ENCODE measurements at places on chromosomes 2 and 18. TPM values are rescaled to one million over a fixed set of nuclear protein-coding genes. Genes with fewer than 3 reads are reported as not detected.

Gene RGPD3
- 1.4 TPM for total RNA-seq

Gene IL36RN
- not detected for total RNA-seq

Gene MLPH
- total RNA-seq: not detected

Gene COL4A3
- total RNA-seq: 18.5 TPM

Gene ARMC9
- total RNA-seq: 2.9 TPM

Gene BOLL
- not detected for total RNA-seq

Gene GAD1
- total RNA-seq: not detected

Gene SLC4A5
- total RNA-seq: 6.6 TPM

Gene DYTN
- not detected for total RNA-seq

GRCh38 chr2:159860581-159861310 is 62.7 kb upstream of the CD302 start:
- H3K4me1 ChIP-seq: peaks cover 15% of the 10 kb centered on the region
- DNase-seq: no peak
- H3K4me3 ChIP-seq: no peak overlapping the region

DNA sequence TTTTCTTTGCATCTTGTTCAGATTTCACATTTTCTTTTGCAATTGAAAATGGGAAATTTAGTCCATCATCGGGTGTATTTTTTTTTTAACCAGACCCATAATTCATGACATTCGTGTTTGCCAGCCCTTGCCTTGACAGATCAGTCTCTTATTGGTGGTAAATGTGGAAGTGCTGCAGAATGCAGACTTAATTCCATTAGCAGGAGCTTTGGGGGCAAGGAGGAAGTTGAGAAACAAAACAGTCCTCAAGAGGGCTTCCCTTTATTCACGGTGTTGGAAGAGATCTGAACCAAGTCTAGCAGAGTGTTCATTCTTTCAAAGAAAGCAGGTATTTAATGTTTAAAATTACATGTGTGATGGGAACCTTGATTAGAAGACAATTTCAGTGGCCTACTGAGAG is 16.6 kb upstream of the RPE start:
- H3K27me3 ChIP-seq: peaks cover 4% of the 10 kb centered on the region
- no peaks in the 10 kb centered on the region for H3K4me1 ChIP-seq
- H3K36me3 ChIP-seq: no peaks in the 10 kb centered on the region

GRCh38 chr2:228268301-228268700 is 86.8 kb upstream of the SPHKAP start:
- H3K4me1 ChIP-seq: no peaks in the 10 kb centered on the region
- DNase-seq: no peak
- no peaks in the 10 kb centered on the region for H3K27me3 ChIP-seq
- no peaks in the 10 kb centered on the region for H3K36me3 ChIP-seq
- no peak overlapping the region for H3K4me3 ChIP-seq

DNA sequence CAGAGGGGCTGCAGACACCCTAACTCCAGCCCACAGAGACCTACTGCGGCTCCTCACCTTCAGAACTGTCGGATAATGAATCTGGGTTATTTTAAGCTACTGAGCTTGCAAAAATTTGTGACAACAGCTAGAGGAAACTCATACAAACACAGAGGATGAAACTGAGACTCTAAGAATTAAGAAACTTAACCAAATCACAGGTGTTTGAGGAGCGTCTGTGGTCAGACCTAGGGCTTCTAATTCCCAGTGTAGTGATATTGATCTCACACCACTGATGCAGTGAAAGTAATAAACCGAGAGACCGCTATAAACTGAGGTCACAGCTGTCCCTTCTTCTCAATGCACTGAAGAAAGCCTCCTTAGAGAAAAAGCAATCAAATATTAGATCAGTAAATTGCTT is 110.1 kb downstream of the RGPD3 start:
- no peaks in the 10 kb centered on the region for H3K36me3 ChIP-seq
- H3K4me1 ChIP-seq: no peaks in the 10 kb centered on the region
- no peaks in the 10 kb centered on the region for H3K27me3 ChIP-seq
- no peak overlapping the region for H3K27ac ChIP-seq
- no peak overlapping the region for H3K4me3 ChIP-seq

- H3K27me3 ChIP-seq: no peaks in the 10 kb centered on the region
- H3K27ac ChIP-seq: no peak overlapping the region
- H3K4me1 ChIP-seq: no peaks in the 10 kb centered on the region
- no peaks in the 10 kb centered on the region for H3K36me3 ChIP-seq
These were observed 84.9 kb downstream of the SOX11 start for GRCh38 chr2:5777131-5777535.

DNA sequence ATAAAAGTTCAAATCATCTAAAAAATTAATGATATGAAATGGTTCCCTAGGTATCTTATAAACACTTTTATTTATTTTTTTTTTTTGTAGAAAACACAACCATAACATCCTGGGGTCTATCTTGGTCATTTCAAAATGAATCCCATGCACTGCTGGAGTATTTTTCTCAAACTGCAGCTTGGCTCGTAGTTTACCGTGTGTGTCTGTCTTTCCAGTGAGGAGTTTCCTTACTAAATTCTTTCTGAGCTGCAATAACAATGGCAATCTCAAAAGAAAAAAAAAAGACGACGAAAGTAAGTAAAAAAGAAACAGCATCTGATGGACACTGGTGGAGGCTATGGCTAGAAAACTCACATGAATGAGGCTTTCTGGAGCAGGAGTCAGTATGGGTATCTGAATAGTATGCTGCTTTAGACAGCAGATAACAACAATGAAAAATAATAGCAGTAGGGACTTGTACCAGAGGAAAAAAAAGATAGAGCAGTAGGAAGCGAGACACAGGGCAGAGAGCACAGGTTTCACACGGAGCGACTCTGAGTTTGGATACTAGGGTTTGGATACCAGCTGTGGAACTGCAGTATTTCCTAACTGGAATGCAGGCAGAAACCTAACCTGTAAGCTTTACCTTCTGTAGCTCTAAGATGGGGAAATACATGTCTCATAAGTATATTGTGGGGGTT is 43.5 kb downstream of the CALCRL start:
- peak overlapping the region; percentile 14 for H3K4me3 ChIP-seq
- no peaks in the 10 kb centered on the region for H3K4me1 ChIP-seq
- H3K27me3 ChIP-seq: no peaks in the 10 kb centered on the region

DNA sequence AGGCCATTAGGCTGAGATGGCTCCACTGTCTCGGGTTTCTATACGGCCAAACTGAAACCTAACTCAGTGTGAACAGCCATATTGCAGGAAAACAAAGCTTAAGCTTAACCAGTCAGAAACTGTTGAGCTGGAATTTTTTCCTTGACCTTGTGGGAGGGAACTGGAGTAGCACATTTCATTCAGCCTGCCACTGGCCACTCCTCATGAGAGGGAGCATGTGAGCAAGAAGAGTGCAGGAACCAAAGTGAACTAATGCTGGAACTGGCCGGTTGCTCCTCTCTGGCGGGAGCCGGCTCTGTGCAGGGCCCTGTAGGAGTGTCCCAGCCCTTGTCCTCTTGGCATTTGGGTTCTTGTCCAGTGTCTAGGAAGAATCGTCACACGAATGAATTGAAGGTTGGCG is 5.9 kb upstream of the POLE4 start:
- peaks cover 3% of the 10 kb centered on the region for H3K4me1 ChIP-seq
- no peaks in the 10 kb centered on the region for H3K27me3 ChIP-seq
- H3K27ac ChIP-seq: no peak overlapping the region
- H3K36me3 ChIP-seq: no peaks in the 10 kb centered on the region
- no peak overlapping the region for H3K4me3 ChIP-seq

GRCh38 chr2:147792966-147793617 is 51.7 kb upstream of the ACVR2A start:
- no peaks in the 10 kb centered on the region for H3K27me3 ChIP-seq
- no peaks in the 10 kb centered on the region for H3K4me1 ChIP-seq
- no peaks in the 10 kb centered on the region for H3K36me3 ChIP-seq
- H3K4me3 ChIP-seq: no peak overlapping the region
- no peak overlapping the region for H3K27ac ChIP-seq

DNA sequence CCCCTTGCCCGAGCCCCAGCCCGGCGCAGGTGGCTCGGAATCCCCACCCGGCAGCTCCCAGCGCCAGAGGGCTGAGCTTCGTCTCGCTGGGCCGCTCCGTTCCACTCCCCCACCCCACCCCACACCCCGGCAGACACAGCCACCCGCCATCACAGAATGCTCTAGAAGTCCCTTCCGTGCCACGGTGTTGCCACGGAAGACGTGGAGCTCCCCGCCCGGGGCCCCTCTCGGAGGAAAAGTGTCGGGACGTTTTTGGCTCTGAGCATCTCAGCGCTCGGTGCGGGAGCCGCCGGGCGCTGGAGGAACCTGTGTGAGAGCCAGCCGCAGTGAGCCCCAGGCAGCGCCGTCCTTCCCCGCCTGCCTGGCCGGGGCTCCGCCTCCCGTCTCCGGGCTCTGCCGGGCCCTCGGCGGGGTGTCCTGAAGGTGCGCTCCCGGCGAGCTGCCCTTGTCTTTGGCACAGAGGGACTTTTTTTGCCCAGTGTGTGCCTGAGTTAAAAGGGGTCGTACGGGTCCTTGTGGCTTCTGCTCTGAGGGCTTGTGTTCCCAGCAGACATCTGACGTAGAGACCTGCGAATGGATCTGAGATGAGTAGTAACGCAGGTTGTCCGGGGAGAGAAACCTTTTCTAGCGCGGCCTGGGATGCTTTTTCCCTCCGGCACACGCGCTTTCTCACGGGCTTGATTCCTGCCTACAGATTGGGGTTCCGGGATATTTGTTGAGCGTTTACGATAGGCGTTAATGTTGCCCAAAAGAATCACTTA is 1.8 kb downstream of the ZCCHC2 start:
- no peaks in the 10 kb centered on the region for H3K36me3 ChIP-seq
- no peaks in the 10 kb centered on the region for H3K27me3 ChIP-seq
- H3K4me1 ChIP-seq: peaks cover 23% of the 10 kb centered on the region
- peak overlapping the region; percentile 89 for H3K4me3 ChIP-seq

GRCh38 chr2:23092831-23093230 is 292.1 kb upstream of the KLHL29 start:
- DNase-seq: no peak
- no peaks in the 10 kb centered on the region for H3K36me3 ChIP-seq
- H3K4me1 ChIP-seq: no peaks in the 10 kb centered on the region
- no peak overlapping the region for H3K27ac ChIP-seq

GRCh38 chr18:8507915-8508705 is 101.1 kb upstream of the RAB12 start:
- peaks cover 12% of the 10 kb centered on the region for H3K27me3 ChIP-seq
- no peak overlapping the region for H3K4me3 ChIP-seq
- no peaks in the 10 kb centered on the region for H3K36me3 ChIP-seq
- H3K4me1 ChIP-seq: no peaks in the 10 kb centered on the region
- DNase-seq: no peak

DNA sequence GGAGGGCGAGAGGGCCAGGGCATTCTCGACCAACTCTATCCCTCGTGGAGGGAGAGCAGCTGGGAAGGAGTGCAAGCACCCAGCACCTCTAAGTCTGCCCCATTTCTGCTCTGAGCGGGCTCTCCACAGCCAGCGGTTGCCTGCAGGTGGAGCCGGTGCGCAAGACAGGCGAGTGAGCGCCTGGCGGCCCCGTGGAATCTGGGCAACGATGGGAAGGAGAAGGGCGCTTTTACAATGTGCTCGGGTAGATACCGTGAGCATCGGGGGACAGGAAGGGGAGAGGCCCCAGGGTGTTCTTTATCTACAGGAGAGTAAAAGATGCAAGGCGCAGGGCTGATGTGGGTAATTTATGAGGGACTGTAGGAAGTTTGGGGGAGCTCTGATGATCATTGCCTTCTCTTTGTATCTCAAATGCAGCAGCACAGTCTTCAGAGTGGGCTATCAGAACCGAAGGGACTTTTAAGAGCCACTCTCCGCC is 867 bp upstream of the TTL start:
- peaks cover 48% of the 10 kb centered on the region for H3K4me1 ChIP-seq
- H3K4me3 ChIP-seq: peak overlapping the region; percentile 91
- peak; percentile 96 for DNase-seq
- no peaks in the 10 kb centered on the region for H3K36me3 ChIP-seq

GRCh38 chr2:45856391-45857274 is 205.2 kb downstream of the PRKCE start:
- peaks cover 58% of the 10 kb centered on the region for H3K4me1 ChIP-seq
- H3K4me3 ChIP-seq: no peak overlapping the region
- H3K27me3 ChIP-seq: no peaks in the 10 kb centered on the region
- no peak for DNase-seq
- no peak overlapping the region for H3K27ac ChIP-seq

- no peaks in the 10 kb centered on the region for H3K4me1 ChIP-seq
- no peaks in the 10 kb centered on the region for H3K27me3 ChIP-seq
- no peaks in the 10 kb centered on the region for H3K36me3 ChIP-seq
- H3K27ac ChIP-seq: no peak overlapping the region
These were observed 40.6 kb upstream of the ACYP2 start for GRCh38 chr2:54074606-54075341.

DNA sequence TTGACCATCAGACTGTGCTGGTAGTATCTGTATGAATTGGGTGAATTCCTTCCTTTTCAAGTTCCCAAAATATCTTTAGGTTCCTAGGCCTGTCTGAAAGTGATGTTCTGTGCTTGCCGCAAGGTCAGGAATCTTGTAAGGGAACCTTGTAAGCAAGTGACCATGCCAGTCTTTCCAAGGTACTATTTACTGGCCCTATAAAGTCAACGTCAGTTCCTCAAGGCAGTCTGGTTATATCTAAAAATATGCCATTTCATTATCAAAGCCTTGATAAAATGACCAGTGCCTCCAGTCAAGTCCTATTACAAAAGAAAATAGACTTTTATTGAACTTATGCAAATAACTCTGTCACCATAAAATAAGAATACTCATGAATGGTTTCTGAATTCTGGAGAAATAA is 88.4 kb upstream of the TPO start:
- H3K27me3 ChIP-seq: no peaks in the 10 kb centered on the region
- no peak for DNase-seq
- no peaks in the 10 kb centered on the region for H3K36me3 ChIP-seq
- no peak overlapping the region for H3K4me3 ChIP-seq
- H3K4me1 ChIP-seq: no peaks in the 10 kb centered on the region

- peaks cover 42% of the 10 kb centered on the region for H3K4me1 ChIP-seq
- H3K27me3 ChIP-seq: no peaks in the 10 kb centered on the region
These were observed 1.2 kb upstream of the ATF2 start for GRCh38 chr2:175169191-175169590.

GRCh38 chr18:5673616-5674015 is 129.8 kb upstream of the EPB41L3 start:
- H3K4me1 ChIP-seq: no peaks in the 10 kb centered on the region
- no peaks in the 10 kb centered on the region for H3K36me3 ChIP-seq
- no peaks in the 10 kb centered on the region for H3K27me3 ChIP-seq
- no peak overlapping the region for H3K27ac ChIP-seq
- H3K4me3 ChIP-seq: no peak overlapping the region

- no peak overlapping the region for H3K4me3 ChIP-seq
- H3K27ac ChIP-seq: no peak overlapping the region
- H3K27me3 ChIP-seq: no peaks in the 10 kb centered on the region
- H3K4me1 ChIP-seq: no peaks in the 10 kb centered on the region
- no peak for DNase-seq
These were observed 95.4 kb downstream of the BOD1L2 start for GRCh38 chr18:57242285-57242684.

- no peak overlapping the region for H3K27ac ChIP-seq
- H3K4me1 ChIP-seq: no peaks in the 10 kb centered on the region
- no peaks in the 10 kb centered on the region for H3K36me3 ChIP-seq
- H3K27me3 ChIP-seq: no peaks in the 10 kb centered on the region
- no peak overlapping the region for H3K4me3 ChIP-seq
- DNase-seq: no peak
These were observed 89.6 kb upstream of the UBE2E3 start for GRCh38 chr2:180890781-180891180.

Measured in spleen (tissue), 13 donors.